OCI-M1 (cell line): ENCODE measurements at places on chromosomes 1 and 21.
A peak's percentile ranks its signal among the peaks of the same experiment; 100 is the strongest.

DNA sequence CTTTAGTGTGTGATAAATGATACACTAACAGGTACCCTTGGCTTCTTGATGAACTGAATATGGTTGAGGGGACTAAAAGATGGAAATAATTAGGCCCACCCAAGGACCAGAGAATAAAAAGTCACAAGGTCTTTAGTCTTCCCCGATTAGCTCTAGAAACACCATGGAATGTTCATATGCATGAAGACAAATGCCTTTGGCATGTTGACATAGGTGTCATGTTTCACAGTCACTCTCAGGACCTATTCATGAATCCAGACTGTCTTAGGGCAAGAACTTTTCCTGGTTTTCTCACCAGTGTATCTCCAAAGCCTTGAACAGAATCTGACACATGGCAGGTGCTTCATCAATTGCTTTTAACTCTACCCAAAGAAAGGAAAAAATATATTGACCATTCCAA lies 412.8 kb downstream of the AJAP1 start:
- DNase-seq, result no peak

DNA sequence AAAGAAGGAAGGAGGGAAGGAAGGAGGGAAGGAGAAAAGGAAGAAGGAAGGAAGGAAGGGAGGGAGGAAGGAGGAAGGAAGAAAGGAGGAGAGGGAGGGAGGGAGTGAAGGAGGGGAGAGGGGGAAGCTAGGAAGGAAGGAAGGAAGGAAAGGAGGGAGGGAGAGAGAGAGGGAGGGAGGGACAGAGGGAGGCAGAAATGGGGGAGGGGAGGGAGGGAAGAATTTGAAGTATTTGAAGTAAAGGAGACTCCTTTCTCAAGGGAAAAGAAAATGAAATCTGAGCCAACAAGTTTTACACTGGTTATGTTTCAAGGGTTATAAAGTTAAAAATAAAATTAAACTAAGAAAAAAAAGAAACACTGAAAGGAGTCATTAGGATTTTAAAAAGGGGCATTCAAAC lies 431.4 kb downstream of the BRINP3 start:
- DNase-seq, result no peak

DNA sequence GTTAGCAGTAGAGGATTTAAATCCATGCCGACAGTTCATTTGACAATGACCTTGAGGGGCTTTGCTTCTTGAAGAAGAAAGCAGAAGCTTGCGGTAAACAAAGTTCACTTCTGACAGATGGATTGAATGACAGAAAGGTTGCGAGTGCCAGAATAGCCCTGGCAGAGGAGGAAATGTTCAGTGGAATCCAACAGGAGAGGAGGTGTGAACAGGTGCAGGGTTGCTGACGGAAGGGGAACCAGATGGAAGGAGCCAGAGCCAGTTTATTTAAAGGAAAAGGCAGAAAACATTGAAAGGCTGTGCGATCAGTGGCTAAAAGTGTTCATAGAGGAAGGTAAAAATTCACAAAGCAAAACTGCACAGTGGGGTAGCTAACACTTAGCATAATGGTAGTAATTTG lies 141.0 kb downstream of the SDCCAG8 start:
- no peak for DNase-seq

GRCh38 chr1:78113156-78113916 lies 67.6 kb downstream of the GIPC2 start:
- no peak for DNase-seq

DNA sequence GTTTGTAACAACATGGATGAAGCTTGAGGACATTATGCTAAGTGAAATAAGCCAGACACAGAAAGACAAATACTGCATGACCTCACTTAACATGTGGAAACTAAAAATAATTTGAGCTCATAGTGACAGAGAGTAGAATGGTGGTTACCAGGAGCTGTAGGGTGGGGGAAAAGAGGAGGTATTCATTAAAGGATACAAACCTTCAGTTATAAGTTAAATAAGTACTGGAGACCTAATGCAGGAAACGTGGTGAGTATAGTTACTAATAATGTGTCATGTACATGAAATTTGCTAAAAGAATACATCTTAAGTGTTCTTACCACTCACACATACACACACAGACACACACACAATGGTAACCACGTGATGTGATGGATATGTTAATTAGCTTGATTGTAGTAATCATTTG lies 86.7 kb downstream of the NGF start:
- DNase-seq, result no peak

GRCh38 chr1:85054664-85055063 lies 6.4 kb upstream of the MCOLN3 start:
- peak; percentile 10 for DNase-seq

DNA sequence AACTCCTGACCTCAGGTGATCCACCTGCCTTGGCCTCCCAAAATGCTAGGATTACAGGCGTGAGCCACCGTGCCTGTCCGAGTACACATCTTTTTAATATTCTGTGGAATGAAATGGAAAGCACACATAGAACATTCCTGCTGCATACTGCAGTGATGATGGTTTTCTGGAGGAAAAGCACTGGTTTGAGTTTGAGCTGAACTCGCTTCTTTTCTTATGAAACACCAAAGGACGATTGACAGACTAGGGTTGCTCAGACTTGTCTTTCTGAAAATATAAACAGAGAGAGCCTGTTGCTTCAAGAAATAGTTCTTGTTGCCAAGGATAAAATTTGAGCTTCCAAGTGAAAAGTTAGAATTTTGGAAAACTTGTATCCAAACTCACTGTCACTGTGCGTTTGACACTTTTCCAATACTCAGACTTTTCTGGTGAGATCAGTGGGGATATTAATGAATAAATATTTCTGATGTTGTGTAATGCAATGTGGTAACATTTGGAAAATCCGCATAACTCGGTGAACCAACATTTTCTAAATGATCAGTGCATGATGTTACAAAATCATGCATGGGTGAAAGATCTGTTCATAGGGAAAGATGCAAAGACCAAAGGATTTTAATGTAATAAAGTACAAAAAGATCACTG lies 15.0 kb upstream of the ERMAP start:
- no peak for DNase-seq

DNA sequence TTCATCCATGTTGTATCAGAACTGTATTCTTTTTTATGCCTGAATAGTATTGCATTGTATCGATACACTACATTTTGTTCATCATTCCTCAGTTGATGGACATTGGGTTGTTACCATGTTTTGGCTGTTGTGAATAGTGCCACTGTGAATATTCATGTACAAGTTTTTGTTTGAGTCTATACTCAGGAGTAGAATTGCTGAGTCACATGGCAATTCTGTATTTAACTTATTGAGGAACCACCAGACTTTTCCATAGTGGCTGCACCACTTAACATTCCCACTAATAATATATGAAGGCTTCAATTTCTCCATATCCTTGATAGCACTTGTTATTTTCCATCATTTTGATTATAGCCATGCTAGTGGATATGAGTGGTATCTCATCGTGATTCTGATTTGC lies 56.2 kb downstream of the ALG6 start:
- no peak for DNase-seq

GRCh38 chr1:44501047-44501890 lies 96.2 kb downstream of the RNF220 start:
- no peak for DNase-seq

GRCh38 chr21:30502041-30502440 lies at the start of gene KRTAP19-5:
Gene KRTAP19-5 (minus strand): TSS chr21:30502141. CDS start chr21:30502090, 51 bp downstream.
- no peak for DNase-seq

- no peak for DNase-seq
Observed at GRCh38 chr21:33101300-33101911, 31.5 kb downstream of the OLIG1 start.

DNA sequence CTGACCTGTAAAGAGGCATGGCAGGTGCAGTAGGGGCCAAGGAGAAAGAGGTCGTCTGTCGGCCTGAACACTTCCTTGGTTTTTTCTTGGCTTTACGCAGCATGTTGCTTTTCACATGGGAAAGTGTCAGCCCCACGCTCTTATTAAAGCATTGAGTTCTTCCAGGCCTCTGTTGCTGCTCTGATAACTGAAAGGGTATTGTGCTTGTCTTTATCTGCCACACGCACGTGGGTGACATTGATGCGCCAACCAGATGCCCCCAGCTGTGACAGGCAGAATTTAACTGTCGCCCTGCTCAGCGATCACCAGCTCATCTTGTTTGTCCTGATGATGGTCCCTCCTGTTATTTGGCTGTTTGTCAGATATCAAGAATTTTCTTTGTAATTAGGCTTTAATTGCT lies 76.5 kb downstream of the GALNT2 start:
- peak; percentile 92 for DNase-seq

- DNase-seq, result no peak
Observed at GRCh38 chr1:81366173-81366572, 434.6 kb upstream of the ADGRL2 start.

DNA sequence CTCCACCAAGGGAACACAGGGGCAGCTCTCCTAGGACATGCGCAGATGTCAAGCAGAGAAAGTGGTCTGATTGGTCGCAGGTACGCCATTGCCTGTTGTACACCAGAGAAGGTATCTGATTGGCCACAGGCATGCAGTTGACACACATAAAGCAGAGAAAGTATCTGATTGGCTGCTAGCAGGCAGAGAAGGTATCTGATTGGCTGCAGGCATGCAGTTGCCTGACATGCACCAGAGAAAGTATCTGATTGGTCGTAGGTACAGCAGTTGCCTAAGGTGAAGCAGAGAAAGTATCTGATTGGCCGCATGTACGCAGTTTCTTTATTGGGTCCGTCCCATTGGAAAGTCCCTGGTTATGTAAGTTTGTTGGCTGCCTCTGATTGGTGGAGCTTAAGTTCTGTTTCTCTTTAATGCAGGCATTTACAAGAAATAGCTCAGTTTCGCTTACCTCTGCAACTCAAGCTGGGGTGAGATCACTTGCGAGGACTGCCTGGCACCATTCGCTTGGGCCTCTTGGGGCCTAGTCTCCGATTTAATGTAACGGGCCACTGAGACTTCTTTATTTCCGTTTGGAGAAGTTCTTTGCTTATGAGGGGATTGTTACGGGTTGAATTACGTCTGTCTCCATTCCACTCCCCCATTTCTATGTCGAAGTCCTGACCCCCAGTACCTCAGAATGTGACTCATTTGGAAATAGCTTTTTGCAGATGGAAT lies 74.2 kb downstream of the SIK1 start:
- peak; percentile 29 for DNase-seq

DNA sequence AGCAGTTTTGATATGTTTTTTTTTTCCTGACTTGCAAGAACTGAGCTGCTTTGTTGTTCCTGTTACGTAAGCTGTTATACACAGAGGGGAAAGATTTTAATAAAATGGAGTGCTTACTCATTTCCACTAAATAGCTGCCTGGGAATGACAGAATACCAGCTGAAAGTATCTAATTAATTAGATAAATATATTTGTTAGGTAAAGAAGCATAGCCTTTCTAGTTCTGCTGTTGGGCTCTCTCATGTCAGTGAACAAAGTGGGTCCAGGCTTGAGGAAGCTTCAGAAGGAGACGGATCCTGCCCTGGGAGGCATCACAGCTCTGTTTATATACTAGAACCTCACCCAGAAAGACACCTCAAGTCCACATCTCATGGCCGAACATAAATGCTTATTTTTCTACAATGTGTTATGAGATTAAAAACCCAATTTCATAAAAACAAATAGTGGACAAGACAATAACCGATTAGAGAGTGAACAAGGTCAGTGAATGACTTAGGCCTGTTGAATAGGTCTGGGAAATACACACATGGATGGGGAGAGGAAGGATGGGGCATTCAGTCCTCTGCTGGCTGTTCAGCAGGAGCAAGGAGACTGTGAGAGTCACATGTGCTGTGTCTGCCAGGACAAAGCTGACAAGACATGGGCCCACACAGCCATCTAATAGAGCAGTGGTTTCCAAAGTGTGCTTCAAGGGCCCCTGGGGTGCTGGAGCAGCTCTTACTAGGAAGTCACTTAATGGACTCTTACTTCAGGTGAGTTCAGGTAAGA lies 20.6 kb downstream of the TRAF5 start:
- no peak for DNase-seq

DNA sequence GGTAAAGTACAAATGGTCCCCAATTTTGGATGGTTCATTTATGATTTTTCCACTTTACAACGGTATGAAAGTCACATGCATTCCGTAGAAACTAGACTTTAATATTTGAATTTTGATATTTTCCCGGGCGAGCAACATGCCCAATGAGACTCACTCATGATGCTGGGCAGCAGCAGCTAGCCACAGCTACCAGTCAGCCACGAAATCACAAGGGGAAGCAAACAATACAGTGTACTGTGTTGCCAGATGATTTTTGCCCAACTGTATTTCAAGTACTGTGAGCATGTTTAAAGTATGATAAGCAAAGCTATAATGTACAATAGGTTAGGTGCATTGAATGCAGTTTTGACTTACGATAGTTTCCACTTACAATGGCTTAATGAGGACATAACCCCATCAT lies 266.8 kb downstream of the VAV3 start:
- DNase-seq, result no peak

- no peak for DNase-seq
Observed at GRCh38 chr21:41815652-41816582, 49.1 kb upstream of the RIPK4 start.

DNA sequence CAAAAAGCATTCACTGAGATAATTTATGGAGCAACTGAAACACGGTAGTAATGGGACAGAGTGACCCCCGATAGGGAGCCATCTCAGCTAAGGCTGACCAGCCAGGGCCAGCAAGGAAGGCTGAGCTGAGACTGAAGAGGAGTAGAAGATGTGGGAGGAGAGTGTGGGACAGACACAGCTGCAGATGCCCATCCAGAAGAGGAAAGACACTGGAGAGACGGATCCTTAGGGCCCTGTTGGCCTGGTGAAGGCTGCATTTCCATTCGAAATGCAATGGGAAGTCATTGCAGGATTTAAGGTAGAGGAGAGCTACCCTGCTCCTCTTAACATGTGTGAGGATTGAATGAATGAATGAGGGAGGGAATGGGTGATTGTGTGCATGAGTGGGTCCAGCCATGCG lies 44.0 kb upstream of the LRP8 start:
- DNase-seq, result no peak

GRCh38 chr1:35932158-35932636 lies 1.3 kb downstream of the AGO3 start:
- DNase-seq, result peak; percentile 47

- no peak for DNase-seq
Observed at GRCh38 chr1:226730836-226731235, 8.2 kb downstream of the ITPKB start.
